ENCODE measurements at places on chromosomes 4 and X.

- no peak for DNase-seq
Observed at GRCh38 chr4:38985410-38986100, 46.7 kb downstream of the TMEM156 start.

GRCh38 chr4:153808175-153808574 lies 19.3 kb upstream of the SFRP2 start:
- no peak for DNase-seq

DNA sequence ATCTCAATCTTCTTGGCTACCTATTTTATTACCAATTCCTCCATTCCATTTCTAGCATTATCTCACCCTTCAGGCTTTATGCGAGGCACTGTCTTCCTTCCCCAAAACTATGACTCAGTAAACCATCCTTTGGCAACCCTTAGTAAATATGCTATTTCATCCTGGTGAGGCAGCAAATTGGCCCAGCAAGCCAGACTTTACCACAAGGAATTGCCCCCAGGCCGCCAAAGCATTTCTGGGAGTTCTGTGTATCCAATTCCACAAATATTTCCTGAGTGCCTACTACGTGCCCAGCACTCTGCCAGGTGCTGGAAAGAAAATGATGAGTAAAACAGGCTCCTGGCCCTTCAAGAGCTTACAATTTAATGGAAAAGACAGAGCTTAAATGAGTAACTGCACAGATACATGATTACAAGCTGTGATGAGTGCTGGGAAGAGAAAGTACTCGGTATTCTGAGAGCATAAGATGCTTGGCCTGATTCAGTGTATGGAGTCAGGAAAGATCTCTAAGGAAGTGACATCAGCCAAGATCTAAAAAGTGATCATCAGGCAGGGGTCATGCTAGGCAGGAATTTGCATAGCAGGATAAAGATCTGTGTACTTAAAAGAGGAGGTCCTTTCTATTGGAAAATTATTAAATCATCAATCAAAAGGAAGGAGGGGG lies 193.8 kb downstream of the ADAMTS3 start:
- peak; percentile 34 for DNase-seq

- DNase-seq: no peak
Observed at GRCh38 chr4:166501941-166502382, 628.9 kb downstream of the TLL1 start.

DNA sequence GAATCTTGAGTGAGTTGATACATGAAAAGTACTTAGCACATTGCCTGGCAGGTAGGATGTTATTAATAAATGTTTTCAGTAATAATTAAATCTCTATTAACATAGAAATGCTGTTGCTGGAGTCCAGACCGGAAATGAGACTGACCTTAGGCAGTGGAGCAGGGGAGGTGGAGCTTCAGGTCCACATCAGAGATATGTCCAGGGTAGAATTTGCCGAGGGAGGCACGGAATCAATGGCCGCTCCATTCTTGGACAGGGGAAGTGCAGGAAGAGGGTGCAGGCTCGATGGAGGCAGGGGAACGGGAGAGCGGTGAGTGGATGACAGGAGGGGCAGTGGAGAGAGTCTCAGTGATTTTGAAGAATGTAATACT lies 107.3 kb downstream of the GATB start:
- no peak for DNase-seq

GRCh38 chr4:69527924-69528323 lies 32.2 kb upstream of the UGT2B4 start:
- no peak for DNase-seq

- peak; percentile 44 for DNase-seq
Observed at GRCh38 chr4:111283066-111283677, 660.3 kb upstream of the PITX2 start.

DNA sequence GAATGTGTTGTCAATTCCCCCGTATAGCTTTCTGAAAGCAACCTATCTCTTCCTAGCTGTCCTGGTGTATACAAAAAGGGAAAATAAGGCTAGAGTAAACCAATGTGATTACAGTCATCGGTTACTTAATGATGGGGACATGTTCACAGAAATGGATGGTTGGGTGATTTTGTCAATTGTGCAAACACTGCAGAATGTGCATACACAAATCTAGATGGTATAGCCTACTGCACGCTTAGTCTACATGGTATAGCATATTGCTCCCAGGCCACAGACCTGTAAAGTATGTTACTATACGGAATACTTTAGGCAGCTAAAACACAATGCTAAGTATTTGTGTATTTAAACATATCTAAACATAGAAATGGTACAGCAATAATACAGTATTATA lies 5.1 kb downstream of the DTHD1 start:
- DNase-seq: no peak

GRCh38 chrX:136802515-136802914 lies 21.8 kb upstream of the ARHGEF6 start:
- no peak for DNase-seq

All from PC-9 (cell line).